ENCODE measurements at places on chromosomes 4 and X.
A peak's percentile ranks its signal among the peaks of the same experiment; 100 is the strongest.

DNA sequence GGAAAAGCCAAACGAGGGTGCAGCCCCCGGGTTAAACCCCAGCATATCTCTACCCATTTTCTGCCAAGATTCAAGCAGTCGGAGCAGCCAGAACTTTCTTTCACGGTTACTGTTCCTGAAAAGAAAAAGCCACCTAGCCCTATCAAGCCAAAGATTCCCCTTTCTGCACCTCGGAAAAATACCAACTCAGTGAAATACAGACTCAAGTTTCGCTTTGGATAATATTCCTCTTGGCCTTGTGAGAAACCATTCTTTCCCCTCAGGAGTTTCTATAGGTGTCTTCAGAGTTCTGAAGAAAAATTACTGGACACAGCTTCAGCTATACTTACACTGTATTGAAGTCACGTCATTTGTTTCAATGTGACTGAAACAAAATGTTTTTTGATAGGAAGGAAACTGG, 20.0 kb downstream of the FGF5 start:
- no peak for DNase-seq

DNA sequence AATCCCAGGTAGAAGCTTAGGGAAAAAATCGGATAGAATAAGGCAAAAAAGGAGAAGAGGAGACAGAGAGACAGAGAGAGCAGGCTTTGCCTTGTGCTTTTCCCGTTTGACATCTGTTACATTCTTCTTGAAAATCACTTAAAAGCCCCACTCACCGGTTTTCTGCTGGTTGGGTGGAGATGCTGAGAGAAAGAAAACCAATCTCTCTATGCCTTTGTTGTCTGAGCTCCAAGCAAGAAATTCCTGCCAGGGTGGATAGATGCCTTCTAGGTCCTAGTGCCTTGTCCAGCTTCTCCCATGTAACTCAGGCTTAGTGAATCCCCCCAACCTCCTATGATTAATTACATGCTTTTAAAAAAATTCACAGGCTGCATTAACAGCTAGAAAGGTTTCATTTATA, at the start of gene DCX:
Gene DCX (minus strand): TSS at position 210 of the 400 bp plus-strand sequence. CDS start 1,794 bp downstream, outside the sequence.
- no peak for DNase-seq

GRCh38 chr4:91830681-91831395, 472.9 kb upstream of the GRID2 start:
- DNase-seq: no peak

- no peak for DNase-seq
Measured at GRCh38 chrX:139196890-139197289, 333.6 kb upstream of the F9 start.

DNA sequence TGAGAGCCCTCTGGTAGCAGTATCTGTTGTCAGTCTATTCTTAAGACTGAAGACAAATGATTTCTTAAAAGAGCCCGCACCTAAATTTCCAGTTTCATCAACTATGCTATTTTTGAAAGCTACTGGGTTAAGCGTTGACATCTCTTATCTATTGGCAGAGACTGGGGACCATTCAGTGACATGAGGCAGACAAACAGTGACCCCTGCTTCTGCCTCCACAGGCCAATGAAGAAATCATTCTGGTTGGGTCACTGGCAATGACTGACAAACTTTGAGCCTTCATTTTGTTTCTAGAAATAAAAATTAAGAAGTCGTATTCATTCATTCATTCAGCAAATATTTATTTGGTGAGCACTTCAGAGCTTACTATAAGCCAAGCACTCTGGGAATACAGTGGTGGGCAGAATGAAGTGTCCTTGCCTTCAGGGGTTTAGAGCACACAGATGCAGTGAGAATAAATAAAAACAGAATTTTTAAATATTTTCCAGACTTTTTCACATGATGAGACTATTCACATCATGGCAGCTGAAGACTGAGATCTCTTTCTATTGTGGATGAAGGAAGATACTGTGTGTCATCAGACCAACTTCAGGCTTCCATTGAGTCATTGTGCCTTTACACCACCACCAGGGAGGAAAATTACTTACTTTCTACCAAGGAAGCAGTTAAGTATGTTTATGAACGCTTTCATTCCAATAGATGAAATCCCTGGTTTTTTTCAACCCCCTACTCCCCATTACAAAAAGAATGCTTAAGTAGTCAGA, 36.0 kb downstream of the SORBS2 start:
- DNase-seq: peak; percentile 49

- no peak for DNase-seq
Measured at GRCh38 chr4:8582436-8582835, 2.2 kb downstream of the GPR78 start.

DNA sequence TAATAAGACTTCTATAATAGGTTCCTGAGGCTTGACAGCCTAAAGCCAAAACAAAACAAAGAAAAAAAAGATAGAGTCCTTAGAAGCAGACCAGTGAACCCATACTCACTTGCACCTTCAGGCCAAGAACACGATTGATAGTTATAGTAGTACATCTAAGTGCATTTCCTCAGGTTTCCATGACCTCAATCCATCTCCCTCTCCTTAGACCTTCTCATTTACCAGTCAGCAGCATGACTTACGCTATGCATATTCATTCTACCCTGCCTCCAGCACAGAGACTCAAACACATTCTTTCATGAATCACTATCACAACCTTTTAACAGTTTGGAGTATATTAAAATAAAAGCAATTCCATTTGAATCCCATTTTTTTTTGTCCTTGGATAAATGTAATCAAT, 855.6 kb downstream of the CCSER1 start:
- no peak for DNase-seq

DNA sequence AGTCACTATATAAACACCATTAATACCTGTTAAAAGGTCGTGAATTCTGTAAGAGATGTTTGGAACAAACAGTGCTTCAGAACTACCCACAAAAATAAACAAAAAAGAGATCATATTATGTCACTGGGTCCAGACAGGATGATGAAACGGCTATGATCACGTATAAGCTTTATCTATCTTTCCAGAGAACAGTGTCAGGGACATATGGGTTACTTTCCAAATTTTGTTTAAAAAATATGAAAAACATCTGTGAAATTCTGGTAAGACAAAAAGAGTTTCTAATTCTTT, 90.0 kb downstream of the SORBS2 start:
- no peak for DNase-seq

- DNase-seq: no peak
Measured at GRCh38 chrX:148204195-148204594, 223.1 kb downstream of the FMR1NB start.

GRCh38 chr4:118770741-118771187, 65.2 kb downstream of the SEC24D start:
- no peak for DNase-seq

GRCh38 chr4:47913861-47914219, 543 bp downstream of the NFXL1 start:
- DNase-seq: peak; percentile 38

DNA sequence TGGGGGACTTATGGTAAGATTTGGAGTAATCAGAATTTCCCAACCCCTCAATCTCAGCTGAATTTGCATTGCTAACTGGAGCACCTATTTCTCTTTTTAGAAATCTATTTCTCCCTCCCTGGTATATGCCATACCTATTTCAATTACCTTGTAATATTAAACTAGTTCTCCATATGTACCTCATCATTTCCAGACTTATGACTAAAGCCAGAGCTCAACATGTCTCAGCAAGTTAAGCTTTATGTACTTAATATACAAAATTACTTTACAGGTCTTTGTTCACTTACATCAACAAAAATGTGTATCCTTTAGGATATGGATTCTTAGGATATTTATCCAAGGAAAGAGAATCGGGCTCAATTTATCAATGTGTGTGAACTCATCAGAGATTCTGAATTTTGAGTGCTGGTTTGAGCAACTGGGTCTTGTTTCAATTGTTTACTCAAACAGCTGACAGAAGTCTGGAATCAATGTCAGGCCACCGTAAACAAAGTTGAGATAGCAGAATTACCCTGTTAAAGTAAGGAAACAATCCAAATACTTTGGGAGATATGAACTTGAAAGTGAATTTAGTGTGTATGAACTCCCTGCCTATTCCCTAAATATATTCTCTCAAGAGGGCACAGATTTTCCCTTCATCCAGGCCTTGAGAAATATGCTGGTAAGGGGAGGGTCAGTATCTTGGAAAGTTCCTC, 199.6 kb downstream of the VEGFC start:
- no peak for DNase-seq

- peak; percentile 64 for DNase-seq
Measured at GRCh38 chr4:73978886-73979285, 2.9 kb downstream of the PF4 start.

DNA sequence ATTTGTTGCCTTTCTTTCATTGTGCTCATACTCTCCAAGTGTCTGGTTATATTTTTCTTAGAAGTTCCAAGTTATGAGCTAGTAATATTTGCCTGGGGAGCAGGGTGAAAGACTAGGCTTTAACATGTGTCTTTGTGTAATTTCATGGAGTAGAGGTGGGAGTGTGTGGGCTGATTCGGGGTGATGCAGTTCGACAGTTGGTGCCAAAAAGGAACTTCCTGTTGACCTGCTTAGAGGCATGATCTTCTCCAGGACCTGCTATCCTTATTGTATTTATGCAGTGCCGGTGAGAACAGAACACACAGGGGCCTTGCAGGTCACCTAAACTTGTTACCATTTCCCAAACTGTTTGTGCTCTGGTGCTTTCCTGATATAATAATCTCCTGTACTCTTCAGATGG, 21.2 kb downstream of the USP53 start:
- peak; percentile 28 for DNase-seq

- DNase-seq: no peak
Measured at GRCh38 chrX:40449396-40449795, 131.4 kb upstream of the ATP6AP2 start.

GRCh38 chrX:150605603-150606002, 37.2 kb downstream of the MTM1 start:
- DNase-seq: no peak

DNA sequence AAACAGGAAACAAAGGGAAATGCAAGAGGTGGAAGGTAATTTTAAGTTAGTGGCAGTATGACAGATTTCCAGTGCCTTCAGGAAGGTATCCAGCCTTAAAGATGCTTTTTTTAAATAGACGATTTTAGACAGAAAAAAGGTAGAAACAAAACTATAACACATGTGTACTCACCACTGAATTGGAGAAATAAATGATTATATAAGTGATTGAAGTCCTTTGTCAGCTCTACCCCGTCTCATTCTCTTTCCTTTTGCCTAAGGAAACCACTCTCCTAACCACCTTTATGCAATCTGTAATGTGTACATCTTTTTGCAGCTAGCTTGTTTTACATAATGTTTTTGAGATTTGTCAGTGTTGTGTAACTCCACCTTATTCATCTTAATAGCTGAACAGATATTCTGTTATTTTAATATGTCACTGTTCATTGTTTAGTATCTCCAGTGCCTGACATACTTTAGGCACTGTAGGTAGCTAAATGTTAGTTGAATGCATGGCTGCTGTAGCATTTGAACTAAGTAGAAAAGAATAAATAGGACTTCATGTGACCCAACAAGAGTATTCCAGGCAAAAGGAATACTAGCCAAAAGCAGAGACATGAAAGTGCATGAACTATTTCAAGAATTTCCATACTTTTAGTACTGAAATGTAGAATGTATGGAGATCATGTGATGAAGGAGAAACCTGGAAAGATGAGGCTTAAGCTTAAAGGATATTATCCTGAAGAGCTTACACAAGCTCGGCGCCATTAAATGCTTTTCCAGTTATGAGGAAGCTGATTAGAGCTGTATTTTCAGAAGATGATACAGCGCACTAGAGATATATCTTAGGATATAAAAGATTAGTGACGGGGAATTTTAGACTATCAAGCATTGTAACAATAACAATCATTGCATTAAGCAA, 865 bp downstream of the FAM200B start:
- DNase-seq: peak; percentile 27

GRCh38 chrX:40006106-40007017, 91.4 kb downstream of the BCOR start:
- peak; percentile 41 for DNase-seq

DNA sequence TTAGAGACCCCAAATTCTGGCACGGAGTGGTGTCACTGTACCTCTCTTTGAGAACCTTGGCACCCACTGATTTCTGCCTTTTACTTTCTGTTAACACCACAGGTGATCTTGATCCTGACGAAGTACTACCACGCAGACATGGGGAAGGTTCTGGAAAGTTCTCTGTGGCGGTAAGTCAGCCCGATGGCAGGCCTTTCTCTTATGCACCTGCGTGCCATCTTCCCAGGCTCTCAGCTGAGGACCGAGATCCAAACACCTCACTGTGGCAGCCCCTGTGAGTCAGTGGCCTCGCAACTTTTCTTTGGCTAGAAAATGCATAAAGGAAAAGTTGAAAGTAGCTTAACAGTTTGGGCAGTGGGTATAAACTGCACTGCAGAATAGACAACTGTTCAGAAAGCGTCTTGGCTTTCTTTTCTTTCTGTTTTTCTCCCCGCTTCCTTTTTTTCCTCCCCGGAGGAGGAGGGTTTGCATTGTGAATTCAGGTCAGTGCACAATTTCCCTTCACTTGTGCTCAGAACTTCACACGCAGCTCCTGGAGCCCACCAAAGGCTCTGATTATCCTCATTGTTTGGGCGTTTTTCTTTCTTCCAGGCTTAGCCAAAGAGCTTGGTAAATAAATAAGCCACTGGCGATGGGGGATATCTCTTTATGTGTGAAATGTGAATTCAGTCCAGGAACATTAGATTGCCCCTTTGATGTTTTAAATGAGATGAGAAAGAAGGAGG, 38.4 kb downstream of the PSAPL1 start:
- DNase-seq: no peak

- DNase-seq: peak; percentile 62
Measured at GRCh38 chr4:175951794-175952193, 113.8 kb upstream of the WDR17 start.

DNA sequence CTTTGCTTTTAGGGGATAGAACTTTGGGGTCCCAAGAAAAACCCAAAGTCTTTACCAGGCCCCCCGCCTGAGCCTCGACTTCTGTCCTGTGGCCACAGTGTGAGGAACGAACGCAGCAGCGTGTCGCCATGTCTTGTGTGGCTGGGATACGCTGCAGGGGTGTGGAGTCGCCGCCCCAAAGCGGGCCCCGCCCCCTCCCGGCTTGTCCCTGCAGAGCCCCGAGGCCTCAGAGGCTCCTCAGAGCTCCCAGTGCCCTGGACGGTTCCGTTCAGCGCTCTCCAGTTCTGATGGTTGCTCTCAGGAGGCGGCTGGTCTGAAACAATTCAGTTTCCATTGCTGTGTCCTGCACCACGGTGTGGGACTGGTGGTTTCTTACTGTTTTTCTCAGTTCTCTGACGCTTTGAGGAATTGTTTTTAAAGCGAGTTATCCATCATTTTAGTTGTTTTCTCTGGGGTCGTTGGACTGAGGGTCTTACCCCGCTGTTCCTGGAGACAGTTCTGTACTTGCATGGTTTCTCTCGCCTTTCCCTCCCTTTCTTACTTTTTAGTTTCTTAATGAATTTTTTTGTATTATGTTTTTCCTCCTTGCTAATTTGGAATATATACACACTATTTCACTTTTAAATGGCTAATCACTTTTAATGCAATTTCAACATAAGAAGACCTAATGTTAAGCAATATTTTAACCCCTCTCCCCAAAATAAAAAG, 1.6 kb upstream of the IDUA start:
- peak; percentile 54 for DNase-seq

GRCh38 chrX:40146262-40147125, 48.7 kb upstream of the BCOR start:
- DNase-seq: peak; percentile 48
